C1 segment of cervical spinal cord (tissue), 14 donors: ENCODE measurements at places on chromosomes 1 and 21.
A peak's percentile ranks its signal among the peaks of the same experiment; 100 is the strongest.

GRCh38 chr1:201714542-201715329 is 114.2 kb upstream of the IPO9 start:
- peak; percentile 58 for DNase-seq

- DNase-seq = no peak
Observed at GRCh38 chr1:219324629-219325367, 151.1 kb downstream of the LYPLAL1 start.

GRCh38 chr21:32844076-32844475 is 72.5 kb upstream of the PAXBP1 start:
- DNase-seq = no peak

GRCh38 chr1:222654849-222655248 is 37.0 kb downstream of the MIA3 start:
- DNase-seq = no peak

DNA sequence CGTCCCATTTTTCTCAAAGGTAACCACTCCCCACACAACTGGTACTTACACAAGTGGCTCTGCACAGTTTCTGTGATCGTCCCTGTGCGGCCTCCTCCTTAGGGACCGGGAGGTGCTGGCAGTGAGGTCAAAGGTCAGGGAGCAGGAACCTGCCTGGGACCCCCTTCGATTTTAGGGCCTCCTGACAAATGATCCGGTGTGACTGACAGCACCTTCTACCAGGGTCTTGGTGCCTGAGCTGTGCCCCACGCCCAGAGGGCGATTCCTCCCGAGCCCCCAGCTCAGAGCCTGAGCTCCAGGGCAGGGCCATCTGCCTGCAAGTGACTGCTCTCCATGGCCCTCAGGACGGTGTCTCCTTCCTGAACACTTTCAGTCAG is 11.8 kb upstream of the TMEM240 start:
- DNase-seq = no peak

DNA sequence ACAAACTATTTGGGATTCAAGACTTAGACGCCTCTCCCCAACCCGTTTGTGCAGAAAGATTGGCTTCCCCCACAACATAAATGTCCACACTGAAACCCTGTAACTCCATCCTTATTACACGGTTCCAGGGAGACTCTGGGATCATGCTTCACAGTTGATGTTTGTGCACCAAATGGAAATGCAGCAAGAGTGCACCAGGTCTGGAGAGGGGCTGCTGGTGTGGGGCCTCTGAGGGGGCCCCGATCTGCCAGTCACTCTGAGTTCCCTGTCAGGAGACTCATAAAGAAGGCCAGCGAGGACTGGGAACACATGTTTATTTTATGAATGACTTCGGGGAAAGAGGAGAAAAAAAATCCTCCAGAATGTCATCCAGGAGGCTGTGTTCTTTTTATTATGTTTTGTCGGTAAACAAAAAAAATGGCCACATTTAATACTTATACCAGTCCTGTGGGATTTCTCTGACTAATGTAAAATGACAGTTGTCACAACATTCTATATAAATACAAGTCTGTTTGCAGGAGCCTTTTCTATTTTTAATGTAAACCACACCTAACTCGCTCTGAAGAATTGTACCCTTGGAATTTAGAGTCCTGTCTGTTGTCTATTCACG is 439.1 kb upstream of the VAMP3 start:
- DNase-seq = no peak

DNA sequence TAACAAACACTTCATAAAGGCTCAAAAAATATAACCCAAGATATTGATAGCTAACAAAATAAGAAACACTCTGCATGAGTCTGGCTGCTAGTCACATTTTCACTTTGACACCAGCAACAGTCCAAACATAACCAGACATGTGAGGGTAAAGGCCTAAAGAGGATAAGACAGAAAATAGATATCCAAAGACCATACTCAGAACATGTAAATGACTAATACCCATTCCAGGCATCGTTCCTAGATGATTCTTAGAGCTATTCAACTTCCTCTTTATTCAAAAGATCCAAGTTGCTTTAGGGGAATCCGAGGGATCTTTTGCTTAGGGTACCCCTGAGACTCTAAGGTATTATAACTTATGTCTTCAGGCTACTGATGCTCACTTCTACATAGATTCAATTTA is 5.1 kb downstream of the COL24A1 start:
- no peak for DNase-seq

- no peak for DNase-seq
Observed at GRCh38 chr1:225814381-225814780, 4.5 kb downstream of the EPHX1 start.

DNA sequence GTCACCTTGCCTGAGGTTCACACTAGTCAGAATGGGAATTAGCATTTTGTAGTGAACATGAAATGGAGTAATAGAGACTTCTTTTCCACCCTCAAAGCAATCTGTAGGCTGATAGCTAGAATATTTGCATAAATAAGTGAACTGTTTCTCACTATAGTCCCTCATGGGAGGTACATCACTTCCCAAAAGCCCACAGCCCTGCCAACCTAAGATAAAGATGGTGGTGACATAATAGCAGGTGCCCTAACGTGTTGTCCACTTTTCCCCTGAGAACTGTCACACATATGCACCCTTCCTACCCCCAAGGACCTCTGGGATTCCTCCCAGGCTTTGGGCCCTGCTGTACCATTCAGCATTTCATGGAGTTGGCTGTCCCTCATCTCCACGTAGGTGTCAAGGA is 4.4 kb downstream of the TMEM35B start:
- DNase-seq = no peak

DNA sequence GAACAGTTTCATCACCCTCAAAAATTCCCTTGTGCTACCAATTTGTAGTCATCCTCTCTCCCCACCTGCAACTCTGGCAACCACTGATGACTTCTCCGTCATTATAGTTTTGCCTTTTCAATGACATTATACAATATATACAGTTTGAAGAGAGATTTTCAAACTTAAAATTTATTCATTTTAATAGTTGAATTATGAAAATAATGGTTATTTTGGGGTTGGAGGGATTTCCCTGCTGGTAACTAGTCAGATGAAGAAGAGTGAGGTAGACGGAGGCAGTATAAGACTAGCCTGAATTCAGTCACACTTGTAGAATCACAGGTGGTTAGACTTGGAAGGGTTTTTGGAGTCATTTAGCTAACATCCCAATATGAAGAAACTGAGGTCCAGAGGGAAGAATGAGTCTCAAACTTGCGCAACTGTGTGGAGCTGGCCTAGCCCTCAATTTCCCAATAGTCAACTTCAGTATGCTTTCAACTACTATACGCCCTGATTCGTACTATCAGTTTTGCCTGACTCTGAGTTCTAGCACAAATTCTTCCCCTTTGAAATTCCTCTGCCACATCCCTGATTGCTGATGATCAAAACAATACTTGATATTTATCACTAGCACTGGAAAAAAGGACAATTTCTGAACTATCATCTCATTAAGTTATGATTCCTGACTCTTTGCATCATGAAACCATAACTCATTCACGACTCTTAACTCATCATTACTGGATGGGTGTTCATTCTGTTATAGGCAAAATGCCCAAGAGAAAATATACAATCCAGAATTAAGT is 54.2 kb downstream of the VANGL2 start:
- DNase-seq = no peak

GRCh38 chr1:90719330-90720144 is 2.4 kb upstream of the BARHL2 start:
- DNase-seq = no peak

DNA sequence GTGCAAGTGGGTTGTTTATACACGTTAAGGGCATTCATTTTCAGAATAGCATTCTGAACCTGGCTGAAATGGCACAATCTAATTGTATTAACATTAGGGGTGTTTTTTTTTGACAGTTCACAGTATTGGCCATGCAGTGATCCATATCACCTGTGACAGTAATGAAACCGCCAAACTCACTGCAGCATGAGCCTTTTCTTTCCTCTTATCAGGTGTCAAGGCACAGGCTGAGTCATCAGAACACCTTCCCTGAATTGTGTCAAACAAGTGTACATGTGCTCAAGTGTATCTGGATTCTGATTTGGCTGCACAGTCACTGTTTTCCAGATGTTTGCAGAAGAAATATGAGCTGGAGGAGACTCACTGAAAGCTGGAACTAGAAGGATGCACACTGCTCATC is 47.7 kb upstream of the C8B start:
- DNase-seq = no peak

- no peak for DNase-seq
Observed at GRCh38 chr1:147475488-147475887, 65.8 kb upstream of the BCL9 start.

- no peak for DNase-seq
Observed at GRCh38 chr1:20233394-20233793, 47.1 kb upstream of the PLA2G2C start.

DNA sequence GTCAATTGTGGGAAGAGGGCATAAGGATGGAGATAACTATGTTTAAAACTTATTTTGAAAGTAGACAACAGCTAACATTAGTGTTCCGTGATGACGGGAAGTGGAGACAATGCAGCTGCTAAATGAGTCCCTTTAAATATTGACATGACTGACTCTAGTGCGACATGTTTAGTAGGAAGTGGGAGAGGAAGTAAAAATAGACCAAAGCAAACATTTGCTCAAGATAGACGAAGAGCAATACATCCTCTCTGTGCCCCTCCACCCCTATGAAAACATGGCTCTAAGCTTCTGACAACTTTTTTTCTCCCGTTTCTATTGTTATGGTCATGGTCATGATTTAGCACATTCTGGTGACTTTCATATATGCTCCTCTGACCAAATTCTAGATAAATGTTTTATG is 60.0 kb upstream of the HMCN1 start:
- no peak for DNase-seq

DNA sequence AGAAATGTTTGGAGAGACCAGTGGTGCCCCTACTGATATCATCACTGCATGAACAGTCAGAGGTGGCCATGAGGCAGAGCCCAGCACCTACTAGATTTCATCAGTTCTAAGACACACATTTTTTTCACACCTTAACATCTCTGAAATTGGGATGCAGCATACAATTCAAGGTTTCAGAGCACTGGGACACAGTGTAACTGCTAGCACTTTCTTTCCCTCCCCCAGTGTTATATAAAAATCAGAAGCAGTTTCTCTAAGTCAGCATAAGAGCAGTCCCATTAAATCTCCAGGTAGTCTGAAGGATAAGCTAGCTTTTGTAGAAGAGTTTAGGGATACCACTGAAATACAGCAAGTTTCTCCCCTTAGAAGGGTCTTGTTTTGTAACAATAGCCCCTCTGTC is 10.0 kb upstream of the ANGPTL7 start:
- no peak for DNase-seq

DNA sequence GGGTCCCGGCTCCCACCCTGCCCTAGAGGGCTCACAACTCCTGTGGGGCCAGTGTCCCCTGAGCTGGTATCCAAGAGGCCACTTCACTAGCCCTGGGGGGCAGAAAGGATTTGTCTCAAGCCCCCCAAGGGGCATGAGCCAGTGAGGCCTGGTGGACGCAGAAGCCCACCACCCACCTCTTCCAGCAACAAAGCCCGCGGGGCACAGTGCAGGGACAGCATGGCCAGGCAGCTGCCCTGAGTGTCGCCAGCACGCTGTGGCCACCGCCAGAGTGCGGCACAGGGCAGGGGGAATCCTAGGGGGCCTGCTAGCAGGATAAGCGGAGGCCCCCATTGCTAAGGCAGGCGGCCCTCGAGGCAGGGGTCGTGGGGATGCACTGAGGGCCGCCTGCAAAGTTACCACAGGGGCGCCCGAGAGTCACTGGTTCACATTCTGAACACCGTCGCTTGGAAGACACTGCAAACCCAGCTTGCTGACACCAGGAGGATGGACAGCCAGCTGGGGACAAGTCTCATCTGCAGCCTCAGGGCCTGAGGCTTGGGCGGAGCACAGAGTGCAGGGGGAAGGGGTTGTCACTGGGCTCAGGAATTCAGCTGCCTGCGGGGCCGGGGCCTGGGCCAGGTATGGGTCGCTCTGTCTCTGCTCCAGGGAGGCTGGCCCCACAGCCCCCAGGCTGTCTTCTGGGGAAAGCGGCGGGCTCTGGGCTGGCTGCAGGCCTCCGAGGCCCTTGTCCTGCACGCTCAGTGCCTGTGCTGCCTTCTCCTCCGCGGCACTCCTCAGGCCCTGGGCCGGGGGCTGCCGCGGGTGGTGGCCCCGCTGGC is 26.8 kb downstream of the SLC19A1 start:
- no peak for DNase-seq

DNA sequence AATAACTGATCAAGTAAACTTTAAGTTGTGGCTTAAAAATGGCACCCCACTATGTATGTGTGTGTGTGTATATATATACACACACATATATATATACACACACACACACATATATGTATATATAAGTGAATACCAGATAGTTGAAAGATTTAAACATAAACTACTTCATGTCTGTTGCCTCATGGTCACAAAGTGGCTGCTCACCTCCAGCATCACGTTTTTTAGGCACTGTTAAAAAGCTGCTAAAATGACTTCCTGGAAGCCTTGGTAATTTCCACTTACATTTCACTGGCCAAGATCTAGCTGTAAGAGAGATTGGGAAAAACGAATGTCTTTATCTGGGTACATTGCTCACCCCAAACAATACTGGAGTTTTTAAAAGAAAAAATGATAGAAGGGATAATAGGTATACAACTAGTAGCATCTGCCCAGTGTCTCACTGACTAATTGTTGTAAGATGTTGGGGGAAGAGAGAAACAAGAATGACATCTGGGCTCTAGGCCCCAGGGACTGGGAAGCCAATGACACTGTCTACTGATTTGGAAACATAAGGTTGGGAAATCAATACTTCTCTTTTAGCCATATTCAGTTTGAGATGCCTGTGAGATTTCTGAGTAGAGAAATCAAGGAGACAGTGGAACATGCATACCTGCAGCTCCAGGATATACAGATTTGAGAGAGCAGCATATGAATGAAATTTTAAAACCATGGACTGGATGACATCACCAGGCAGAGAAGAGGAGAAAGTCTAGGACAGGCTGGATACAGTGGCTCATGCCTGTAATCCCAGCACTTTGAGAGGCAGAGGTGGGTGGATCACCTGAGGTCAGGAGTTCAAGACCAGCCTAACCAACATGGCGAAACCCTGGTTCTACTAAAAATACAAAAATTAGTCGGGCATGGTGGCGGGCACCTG is 42.8 kb downstream of the CLDN14 start:
- DNase-seq = no peak

GRCh38 chr1:205756552-205756951 is 6.6 kb upstream of the NUCKS1 start:
- DNase-seq = no peak

DNA sequence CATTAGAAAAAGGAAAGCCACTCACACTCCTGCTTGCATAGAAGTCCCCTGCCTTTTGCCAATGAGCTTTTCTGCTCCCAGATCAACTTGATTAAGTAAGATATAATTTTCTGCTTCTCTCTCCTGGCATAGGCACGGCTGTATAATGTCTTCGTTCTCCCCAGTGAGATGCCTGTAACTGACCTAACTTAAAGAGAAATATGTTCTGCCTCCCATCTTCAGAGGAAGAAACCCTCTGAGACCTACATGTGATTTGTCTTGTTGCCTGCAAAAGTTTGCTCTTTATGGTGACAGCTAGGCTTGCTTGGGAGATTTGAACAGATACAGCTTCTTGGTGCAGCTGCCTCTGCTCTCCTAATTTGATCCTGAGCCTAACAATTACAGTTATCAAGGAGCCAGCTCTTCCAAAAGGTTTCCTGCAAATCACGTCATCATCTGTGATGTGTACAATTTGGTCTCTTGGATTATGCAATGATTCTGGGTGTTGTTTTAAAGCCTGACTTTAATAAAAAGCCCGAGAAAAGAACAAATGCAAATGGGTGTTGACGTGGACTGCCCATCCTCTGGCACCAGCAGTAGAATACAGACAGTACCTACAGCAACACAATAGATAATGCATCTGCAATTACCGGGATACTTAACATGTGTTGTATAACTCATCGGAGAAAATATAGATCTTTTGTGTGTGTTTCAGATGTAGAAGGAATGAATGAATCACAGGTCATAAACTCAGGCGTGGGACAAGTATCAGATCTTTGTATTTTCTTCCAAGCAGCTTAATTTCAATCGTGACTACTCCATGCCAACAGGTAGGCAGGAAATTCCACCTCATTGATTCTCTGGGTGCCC is 76.2 kb upstream of the KAZN start:
- no peak for DNase-seq
